ENCODE measurements at places on chromosomes 7 and 10.

GRCh38 chr7:91082852-91083495, 181.3 kb upstream of the FZD1 start:
- no peaks in the 10 kb centered on the region for H3K27me3 ChIP-seq
- H3K36me3 ChIP-seq = no peaks in the 10 kb centered on the region
- H3K4me3 ChIP-seq = no peak overlapping the region
- H3K27ac ChIP-seq = no peak overlapping the region

DNA sequence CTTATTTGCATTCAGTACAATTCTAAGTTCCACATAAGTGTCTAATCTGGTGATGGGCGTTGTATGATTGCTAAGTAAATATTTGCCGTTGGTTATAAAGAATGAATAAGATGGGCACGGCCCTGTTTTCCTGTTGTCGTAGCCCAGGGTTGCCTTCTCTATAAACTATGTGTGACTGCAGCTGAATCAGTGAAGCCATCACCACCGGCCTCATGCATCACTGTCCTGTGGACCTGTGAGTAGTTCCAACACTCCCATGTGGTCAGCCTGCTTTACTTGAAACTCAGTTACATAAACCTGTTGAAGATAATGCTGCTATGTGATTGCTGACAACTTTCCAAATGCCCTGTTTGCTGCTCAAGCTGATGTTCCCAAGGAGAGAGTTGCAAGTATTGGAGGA, 21.6 kb upstream of the KLF6 start:
- no peak for DNase-seq
- H3K4me1 ChIP-seq = peaks cover 8% of the 10 kb centered on the region
- no peaks in the 10 kb centered on the region for H3K36me3 ChIP-seq

- no peaks in the 10 kb centered on the region for H3K4me1 ChIP-seq
- H3K27ac ChIP-seq = no peak overlapping the region
- DNase-seq = no peak
- no peaks in the 10 kb centered on the region for H3K36me3 ChIP-seq
- H3K4me3 ChIP-seq = no peak overlapping the region
Measured at GRCh38 chr7:44505595-44505994, 15.1 kb upstream of the NUDCD3 start.

GRCh38 chr10:77325233-77325537, 312.4 kb downstream of the KCNMA1 start:
- H3K4me3 ChIP-seq = no peak overlapping the region
- DNase-seq = peak; percentile 62
- no peaks in the 10 kb centered on the region for H3K4me1 ChIP-seq
- no peak overlapping the region for H3K27ac ChIP-seq

GRCh38 chr10:63390521-63390920, 75.3 kb downstream of the JMJD1C start:
- no peaks in the 10 kb centered on the region for H3K36me3 ChIP-seq
- DNase-seq = no peak
- H3K27ac ChIP-seq = no peak overlapping the region
- no peaks in the 10 kb centered on the region for H3K4me1 ChIP-seq
- no peak overlapping the region for H3K4me3 ChIP-seq

DNA sequence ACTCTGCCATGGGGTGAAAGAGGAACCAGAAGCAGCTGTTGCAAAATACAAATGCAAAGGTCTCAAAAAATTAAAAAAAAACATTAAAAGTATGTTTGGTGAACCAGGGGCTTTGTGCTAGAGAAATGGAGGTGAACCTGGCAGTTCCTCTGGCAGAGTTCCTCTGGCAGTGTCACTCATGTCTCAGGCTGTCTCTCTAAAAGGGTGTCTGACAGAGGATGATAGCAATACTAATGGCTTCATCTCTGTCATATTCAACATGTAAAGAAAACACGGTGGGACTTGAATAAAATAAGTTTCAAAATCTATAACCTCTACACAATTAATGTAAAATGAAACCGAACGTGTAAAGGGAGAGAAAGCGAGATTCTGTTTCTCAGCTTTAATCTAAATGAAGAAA, 375.7 kb upstream of the VWC2 start:
- H3K4me1 ChIP-seq = no peaks in the 10 kb centered on the region
- no peak overlapping the region for H3K4me3 ChIP-seq
- no peak for DNase-seq
- H3K36me3 ChIP-seq = no peaks in the 10 kb centered on the region
- no peaks in the 10 kb centered on the region for H3K27me3 ChIP-seq
- no peak overlapping the region for H3K27ac ChIP-seq

DNA sequence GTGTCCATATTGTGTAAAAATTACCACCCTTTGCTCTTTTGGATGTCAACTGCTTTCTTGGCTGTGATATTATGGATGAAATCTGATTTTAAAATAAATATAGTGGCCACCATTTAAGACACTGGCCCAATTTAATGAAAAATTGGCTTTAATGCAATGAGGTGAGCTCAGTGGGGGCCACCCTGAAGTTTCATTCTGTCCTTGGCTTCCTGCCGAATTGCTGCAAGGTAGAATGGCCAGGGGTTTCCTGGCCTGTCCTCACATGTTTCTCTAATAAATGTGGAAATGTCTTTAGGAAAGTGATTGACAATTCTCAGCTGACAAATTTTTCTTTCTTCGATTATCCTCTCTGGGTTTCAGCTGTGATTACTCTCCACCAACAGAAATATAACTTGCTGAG, 36.0 kb downstream of the DYNC1I1 start:
- no peaks in the 10 kb centered on the region for H3K36me3 ChIP-seq
- no peaks in the 10 kb centered on the region for H3K27me3 ChIP-seq
- DNase-seq = no peak

- H3K4me3 ChIP-seq = no peak overlapping the region
- H3K36me3 ChIP-seq = no peaks in the 10 kb centered on the region
- H3K27ac ChIP-seq = peak overlapping the region; percentile 30
- H3K4me1 ChIP-seq = no peaks in the 10 kb centered on the region
Measured at GRCh38 chr7:2853147-2853546, 9.0 kb upstream of the GNA12 start.

DNA sequence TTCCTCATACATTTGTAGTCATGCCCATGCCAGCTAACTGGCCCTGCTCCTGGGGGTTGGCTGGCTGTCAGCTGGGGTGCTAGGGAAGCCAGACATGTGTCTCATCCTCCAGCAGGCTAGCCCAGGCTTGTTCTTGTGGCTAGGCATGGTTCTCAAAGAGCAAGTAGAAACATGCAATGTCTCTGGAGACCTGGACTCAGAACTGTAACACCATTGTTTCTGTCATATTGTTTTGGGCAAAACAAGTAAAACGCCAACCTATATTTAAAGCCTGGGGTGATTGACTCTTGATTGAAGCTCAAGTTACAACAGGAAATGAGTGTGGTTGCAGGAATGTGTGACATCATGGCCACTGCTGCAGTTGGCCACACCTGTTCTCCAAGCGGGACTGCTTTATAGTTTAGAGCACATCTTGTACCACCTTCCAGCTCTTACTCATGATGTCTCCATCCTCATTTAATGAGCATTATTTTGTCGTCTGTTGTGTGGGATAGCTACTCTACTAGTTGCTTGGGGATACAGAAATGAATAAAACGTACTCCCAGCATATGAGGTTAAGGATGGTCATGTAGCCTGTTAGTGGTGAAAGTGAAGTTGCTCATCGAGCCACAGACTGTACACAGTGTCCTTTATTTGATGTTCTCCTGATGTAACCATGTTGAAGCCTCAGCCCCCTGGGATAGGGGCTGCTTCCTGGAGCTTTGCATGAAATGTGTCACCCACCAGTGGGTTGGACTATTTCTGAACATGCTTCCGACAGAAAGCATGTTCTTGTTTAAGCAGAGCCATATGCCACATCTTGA, 168.4 kb downstream of the SORCS3 start:
- no peak overlapping the region for H3K4me3 ChIP-seq
- H3K4me1 ChIP-seq = no peaks in the 10 kb centered on the region
- DNase-seq = no peak
- no peaks in the 10 kb centered on the region for H3K36me3 ChIP-seq
- no peak overlapping the region for H3K27ac ChIP-seq

GRCh38 chr7:12643644-12644043, 43.8 kb upstream of the ARL4A start:
- no peaks in the 10 kb centered on the region for H3K27me3 ChIP-seq
- H3K36me3 ChIP-seq = no peaks in the 10 kb centered on the region
- no peak overlapping the region for H3K4me3 ChIP-seq
- no peak overlapping the region for H3K27ac ChIP-seq
- DNase-seq = no peak

DNA sequence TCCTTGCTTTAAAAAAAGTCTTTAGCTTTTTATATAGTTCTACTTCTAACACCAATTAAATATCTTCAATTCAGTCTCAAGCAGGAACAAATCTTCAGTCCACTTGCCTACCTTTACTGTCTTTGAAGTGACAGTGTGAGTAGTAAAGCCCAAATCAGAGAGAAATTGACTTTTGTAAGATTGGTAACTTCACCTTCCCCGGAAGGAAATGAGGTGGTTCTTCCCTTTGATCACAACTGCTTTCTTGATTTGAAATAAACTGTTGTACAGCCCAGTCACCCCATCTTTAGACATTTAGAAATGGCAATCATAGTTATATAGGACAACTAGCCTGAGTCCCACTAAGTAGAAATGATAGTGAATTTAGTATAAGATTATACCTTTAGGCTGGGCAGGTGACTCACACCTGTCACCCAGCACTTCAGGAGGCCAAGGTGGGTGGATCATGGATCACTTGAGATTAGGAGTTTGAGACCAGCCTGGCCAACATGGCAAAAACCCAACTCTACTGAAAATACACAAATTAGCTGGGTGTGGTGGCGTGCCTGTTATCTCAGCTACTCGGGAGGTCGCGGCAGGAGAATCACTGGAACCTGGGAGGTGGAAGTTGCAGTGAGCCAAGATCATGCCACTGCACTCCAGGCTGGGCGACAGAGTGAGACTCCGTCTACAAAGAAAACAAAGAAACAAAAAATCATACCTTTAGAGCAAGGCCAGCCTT, 4.7 kb downstream of the FAS start:
- no peaks in the 10 kb centered on the region for H3K4me1 ChIP-seq
- no peaks in the 10 kb centered on the region for H3K27me3 ChIP-seq
- H3K27ac ChIP-seq = peak overlapping the region; percentile 73
- DNase-seq = no peak
- no peaks in the 10 kb centered on the region for H3K36me3 ChIP-seq

DNA sequence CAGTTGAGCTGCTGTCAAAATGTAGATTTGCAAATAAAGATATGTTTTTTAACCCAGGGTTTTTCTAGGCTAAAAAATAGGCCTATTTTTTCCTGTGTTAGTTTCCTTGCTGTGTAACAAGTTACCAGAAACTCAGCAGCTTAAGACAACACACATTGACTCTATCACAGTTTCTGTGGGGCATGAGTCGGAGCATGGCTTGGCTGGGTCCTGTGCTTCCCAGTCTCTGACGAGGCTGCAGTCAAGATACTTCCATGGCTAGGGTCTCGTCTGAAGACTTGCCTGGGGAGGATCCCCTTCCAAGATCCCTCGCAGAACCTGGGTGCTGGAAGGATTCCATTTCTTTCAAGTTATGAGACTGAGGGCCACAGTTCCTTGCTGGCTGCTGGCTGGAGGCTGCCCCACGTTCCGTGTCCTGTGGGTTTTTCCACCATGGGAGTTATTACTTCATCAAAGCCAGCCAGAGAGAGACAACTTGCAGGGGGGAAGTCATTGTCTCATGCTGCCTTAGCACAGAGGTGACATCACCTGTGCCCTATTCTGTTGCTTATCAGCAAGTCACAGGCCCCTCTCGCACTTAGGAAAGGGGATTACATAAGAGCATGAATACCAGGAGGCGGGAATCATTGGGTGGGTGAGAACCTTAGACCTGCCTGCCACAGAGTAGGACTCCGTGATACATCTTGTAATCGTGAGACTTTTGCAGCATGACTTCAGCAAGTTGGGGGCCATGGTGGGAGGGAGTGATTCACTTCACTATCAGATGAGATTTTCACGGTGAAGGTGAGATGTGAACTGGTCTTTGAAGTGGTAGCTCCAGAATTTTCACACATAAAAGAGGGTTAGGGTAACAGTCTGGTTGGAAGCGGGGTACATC, 77.9 kb downstream of the CCNY start:
- H3K4me1 ChIP-seq = peaks cover under 1% of the 10 kb centered on the region
- H3K4me3 ChIP-seq = no peak overlapping the region
- no peak for DNase-seq

DNA sequence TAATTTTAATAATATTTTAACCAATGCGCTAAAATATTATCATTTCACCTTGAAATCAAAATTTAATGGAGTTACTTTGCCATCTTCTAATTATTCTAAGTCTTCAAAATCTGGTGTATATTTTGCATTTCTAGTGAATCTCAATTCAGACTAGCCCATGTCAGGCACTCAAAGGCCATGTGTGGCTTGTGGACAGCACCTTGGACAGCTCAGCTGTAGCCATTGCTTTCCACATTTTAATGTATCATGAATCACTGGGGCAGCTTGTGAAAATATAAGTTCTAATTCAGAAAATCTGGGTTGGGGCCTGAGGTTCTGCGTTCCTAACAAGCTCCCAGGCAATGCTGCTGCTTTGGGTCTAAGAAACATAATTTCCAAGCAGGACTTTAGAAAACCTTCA, 57.2 kb downstream of the MGAM2 start:
- H3K4me1 ChIP-seq = no peaks in the 10 kb centered on the region
- H3K36me3 ChIP-seq = no peaks in the 10 kb centered on the region

DNA sequence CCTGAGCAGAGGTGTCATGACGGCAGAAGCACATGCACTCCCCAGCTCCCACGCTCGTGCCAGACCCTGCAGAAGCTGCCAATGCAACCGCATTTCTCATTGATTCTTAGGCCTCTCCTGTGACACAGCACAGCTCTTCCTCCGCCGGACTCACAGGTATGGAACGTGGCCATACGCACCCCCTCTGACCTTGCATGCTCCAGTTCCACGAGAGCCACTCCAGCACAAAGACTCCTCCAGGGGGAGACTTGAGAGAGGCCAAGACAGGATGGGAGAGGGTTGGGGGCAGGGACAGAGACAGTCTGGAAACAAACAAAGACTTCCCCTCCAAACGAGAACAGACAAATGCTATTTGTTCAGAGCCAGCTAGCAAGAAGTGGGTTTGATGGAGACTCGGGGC, 124.3 kb upstream of the PPP2R2D start:
- H3K36me3 ChIP-seq = no peaks in the 10 kb centered on the region
- no peak overlapping the region for H3K4me3 ChIP-seq
- H3K27ac ChIP-seq = no peak overlapping the region
- DNase-seq = no peak
- H3K4me1 ChIP-seq = no peaks in the 10 kb centered on the region
- H3K27me3 ChIP-seq = no peaks in the 10 kb centered on the region

GRCh38 chr7:50835156-50835555, 52.5 kb upstream of the GRB10 start:
- H3K4me3 ChIP-seq = no peak overlapping the region
- H3K27me3 ChIP-seq = no peaks in the 10 kb centered on the region

GRCh38 chr7:134444198-134444960, 14.5 kb downstream of the AKR1B1 start:
- H3K36me3 ChIP-seq = peaks cover 11% of the 10 kb centered on the region
- no peaks in the 10 kb centered on the region for H3K4me1 ChIP-seq
- peak overlapping the region; percentile 69 for H3K27ac ChIP-seq
- H3K27me3 ChIP-seq = no peaks in the 10 kb centered on the region

- DNase-seq = no peak
- no peaks in the 10 kb centered on the region for H3K36me3 ChIP-seq
- H3K4me3 ChIP-seq = no peak overlapping the region
- H3K27ac ChIP-seq = no peak overlapping the region
- no peaks in the 10 kb centered on the region for H3K4me1 ChIP-seq
Measured at GRCh38 chr10:71419002-71419540, 22.4 kb downstream of the CDH23 start.

Data from breast epithelium (tissue), 4 donors.